T-cell (primary cell): ENCODE measurements at places on chromosomes 12 and 14. TPM values are rescaled to one million over a fixed set of nuclear protein-coding genes. Genes with fewer than 3 reads are reported as not detected.

GRCh38 chr14:22485178-22485577 lies 103.8 kb downstream of the DAD1 start:
- DNase-seq: no peak

DNA sequence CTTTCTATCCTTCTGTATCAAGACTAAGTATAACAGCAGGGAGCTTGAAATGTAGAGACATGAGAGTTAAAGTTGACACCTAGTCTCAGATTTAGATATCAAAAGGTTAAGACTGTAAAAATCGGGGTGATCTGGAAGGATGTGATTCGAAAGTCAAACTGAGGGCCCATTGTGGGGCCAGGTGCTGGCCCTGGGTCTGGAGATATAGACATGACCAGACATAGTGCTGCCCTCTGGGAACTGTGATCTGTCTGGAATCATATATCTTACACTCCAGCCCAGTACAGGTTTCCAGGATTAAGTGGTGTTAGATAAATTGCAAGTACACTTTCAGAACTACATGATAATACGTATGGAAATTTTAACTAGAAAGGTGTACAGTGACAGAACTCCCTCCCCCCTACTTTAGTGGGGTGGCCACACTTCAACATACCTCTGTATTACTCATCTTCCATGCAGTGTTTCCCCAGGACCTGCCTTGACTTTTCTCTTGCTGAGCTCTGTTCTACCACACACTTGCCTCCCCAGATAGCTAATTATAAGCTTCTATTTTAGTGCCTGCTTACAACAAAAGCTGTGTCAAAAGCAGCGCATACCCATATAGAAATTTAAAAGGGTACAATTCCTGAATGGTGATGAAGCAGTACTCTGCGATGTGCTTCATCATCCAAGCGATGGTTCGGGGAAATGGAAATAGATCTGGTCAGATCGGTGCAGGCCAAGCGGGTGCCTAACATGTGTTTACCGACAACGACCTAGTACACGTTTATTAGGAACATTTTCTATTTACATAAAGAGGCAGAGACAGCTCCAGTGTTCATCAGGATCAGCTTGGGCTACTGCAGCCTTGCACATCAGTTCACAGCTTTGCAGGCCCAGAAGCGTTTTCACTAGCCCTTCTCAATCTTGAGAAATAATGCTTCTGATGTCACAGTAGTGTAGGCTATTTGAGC lies 68.7 kb downstream of the ARF6 start:
- DNase-seq: no peak

DNA sequence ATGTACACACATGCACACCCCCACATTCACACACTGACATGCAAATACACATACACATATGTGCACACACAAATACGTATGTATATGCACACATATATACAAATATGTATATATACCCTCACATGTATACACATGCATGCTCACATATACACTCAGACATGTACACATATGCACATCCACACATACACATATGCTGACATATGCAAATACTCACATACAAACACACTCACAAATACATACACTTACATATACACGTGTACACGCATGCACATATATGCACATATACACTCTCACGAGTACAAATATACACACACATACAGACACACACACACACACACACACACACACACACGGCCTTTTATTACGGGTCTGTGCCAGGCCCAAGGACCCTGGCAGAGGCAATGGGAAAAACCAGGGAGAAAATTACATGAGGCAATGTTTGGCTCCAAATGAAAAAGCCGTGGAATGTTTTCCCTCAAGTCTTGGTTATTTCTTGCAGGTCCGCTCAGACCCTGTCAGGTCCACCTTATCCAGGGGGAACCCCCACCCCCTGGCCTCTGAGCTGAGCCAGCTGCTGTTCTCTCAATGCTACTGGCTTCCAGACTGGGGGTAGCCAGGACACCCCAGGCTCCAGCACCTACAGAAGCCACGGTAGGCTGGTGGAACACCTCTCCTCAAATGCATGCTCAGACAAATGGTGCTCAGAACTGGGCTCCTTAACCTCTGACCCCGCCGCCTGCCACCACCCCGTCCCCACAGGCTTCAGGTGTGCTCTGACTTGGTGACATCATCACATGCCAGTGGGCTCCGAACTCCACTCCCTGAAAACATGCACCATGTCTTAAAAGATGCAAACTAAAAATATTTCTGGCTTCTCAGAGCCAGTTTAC lies 54.7 kb downstream of the BCL11B start:
- no peak for DNase-seq

- DNase-seq: no peak
Measured at GRCh38 chr12:124398578-124399227, 103.8 kb downstream of the RFLNA start.

DNA sequence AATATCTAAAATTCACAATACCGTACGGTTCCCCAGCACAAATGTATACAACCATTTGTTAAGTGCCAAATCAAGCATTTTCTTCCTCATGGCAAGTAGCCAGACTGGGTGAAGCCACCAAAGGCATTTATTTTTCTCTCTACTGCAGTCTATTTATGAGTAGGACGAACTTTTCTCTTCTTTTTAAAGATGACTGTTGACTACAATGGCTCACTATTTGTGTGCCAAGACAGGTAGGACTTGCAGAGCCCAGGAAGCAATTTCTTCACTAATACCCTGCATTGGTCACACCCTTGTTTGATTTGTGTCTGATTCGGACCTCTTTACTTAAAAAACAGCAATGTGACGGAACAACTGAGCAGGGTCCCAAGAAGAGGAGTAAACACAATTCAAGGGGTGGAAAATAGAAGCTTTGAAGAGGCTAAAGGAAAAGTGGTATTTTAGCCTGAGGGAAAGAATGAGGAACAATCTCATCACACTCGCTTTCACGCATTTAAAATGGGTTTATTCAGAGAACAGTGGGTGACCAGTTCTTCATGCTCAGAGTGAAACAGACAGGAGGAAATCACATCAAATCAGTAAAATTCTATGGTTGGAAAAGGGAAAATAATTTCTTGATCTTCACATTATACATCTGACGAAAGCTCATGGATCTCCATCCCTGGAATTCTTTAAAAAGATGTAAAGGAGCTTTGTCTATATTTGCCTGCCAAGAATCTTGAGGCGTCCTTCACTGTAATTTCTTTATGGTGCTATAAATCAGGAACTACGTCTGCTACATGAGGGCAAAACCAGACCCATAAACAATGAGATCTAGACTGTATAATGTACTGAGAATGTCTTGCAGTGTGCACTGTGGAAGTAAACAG lies 183.8 kb downstream of the PPM1H start:
- DNase-seq: no peak

- no peak for DNase-seq
Measured at GRCh38 chr14:63287666-63288483, 30.9 kb downstream of the GPHB5 start.

KRT77 gene
- not detected for total RNA-seq
